AG04449 (cell line): ENCODE measurements at places on chromosomes 5 and 9.

GRCh38 chr5:138077064-138077696 is 6.7 kb upstream of the WNT8A start:
- DNase-seq: peak; percentile 5

DNA sequence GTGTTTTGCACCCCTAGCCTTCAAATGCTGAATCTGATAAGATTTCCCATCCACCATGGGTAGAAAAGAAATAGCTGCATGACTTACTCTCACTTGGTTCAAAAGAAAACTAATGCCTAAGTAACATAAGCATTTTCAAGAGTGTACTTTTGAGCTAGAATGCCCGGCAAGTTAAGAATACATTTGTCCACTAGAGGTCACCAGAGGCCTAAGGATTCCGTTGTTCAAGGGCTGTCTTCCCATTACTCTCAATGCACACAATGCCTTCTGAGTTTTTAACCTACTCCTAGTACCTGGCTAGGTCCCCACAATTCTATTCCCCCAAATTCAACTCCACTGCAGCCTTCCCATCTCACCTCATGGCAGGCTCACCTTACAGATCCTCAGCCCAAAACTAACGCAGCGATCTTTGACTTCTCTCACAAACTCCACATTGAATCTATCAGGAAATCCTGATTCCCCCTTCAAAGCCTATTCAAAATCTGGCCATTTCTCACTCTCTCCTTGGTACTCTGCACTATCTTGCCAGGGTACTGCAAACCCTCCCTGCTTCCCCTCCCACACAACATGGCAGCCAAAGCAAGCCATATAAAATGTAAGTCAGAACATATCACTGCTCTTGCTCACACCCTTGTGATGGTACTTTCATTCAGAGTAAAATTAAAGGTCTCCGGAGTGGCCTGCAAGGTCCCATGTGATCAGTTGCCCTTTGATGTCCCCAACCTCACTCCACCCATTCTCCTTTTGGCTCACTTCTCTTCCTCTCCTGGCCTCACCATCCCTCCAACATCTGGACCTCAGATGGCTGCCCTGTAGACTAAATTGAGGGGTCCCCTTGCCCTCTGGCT is 13.4 kb downstream of the OXCT1 start:
- no peak for DNase-seq

- DNase-seq: no peak
Observed at GRCh38 chr9:131977109-131977838, 102.4 kb downstream of the MED27 start.

DNA sequence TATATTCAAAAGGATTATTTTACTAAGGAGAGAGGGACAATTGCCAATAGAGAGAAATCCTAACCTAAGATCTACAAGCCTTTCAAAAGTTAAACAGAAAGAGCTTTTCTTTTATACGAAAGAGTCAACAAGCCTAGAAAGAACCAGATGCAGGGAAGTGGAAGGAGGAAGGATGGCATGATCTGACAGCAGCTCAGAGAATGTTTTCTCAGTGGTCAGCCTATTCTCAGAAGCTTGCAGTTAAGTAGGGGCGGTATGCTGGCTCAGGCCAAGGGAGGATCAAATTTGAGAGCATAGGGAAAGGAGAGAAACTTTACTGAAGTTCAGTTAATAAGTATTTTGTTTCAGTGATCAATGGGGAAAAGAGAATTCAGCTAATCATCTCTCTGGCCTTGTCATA is 88.0 kb upstream of the FTMT start:
- DNase-seq: no peak

GRCh38 chr5:89280103-89281037 is 397.4 kb upstream of the MEF2C start:
- DNase-seq: no peak

DNA sequence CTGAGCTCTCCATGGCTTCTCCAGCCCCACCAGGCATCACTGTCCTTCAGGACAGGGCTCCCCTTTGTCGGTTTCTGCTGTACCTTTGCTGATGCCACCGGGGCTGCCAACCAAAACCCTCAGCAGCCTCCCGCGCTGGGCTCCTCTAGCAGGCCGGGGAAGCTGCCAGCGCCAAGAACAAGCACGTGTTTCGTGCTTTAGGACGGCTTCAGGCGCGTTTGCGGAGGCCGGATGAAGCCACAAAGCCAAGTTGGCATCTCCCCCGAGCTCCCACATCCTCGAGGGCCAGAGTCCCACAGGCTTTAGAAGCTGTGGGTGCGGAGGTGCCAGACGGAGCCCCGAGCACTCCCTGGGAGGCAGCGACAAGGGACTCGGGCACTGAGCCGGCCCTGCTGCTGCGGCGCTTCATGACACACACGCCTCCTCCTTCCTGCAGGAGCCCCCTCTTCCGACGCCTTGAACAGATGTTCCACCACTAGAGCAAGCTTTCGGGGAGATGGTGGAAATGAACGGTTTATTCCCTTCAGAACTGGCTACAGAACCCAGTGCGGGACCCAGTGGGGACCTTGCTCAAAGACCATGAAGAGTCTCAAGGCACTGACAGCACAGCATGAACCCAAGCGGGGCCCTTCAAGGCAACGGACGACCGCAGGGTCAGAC is 36.7 kb downstream of the SARDH start:
- no peak for DNase-seq

GRCh38 chr5:90941002-90941720 is 382.6 kb downstream of the ADGRV1 start:
- DNase-seq: no peak

DNA sequence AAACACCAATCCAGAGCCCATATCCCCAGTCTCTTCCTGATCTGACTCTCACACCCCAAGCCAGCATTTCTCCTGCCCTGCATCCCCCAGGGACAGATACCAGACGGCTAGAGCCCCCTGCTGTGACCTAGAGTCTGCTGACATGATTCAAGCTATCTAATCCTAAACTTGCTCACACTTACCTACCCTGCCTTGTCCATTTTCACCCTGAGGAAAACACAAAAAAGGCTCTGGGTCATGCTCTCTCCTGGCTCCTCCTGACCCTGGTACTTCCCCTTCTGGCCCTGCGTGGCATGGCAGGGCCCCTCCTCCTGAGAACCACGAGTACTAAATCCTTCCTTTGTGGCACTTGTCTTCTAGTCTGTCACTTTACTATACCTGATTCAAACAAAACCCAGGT is 2.8 kb upstream of the ARRDC1 start:
- DNase-seq: no peak

DNA sequence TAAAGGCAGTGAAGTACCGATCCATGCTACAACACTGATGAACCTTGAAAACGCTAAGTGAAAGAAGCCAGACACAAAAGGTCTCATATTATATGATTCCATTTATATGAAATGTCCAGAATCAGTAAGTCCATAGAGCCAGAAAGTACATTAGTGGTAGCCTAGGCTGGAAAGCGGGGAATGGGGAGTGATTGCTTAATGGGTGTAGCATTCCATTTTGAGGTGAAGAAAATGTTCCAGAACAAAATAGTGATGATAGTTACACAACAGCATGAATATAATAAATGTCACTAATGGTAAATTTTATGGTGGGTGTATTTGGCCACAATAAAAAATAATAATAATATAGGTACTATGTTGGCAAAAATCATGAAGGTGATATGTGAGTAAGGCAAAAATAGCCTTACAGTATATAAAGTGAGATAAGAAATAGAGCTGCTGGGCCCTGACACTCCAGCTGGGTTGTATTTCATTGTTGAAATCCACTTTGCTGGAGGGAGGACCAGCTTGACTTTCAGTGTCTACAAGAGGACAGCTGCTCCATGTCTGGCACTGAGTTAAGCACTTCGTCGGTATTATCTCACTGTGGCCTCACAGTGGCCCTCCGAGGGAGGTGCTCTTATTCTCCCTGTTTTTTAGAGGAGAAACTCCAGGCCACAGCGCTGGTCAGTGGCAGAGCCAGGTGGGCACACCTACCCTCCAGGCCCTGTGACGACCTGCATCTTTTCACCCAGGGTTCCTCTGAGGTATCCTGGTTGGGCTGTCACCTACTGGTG is 22.4 kb upstream of the ANGPTL2 start:
- no peak for DNase-seq

- DNase-seq: no peak
Observed at GRCh38 chr5:149760854-149761187, 30.7 kb downstream of the PPARGC1B start.
